ENCODE measurements at places on chromosomes 6 and 20.

DNA sequence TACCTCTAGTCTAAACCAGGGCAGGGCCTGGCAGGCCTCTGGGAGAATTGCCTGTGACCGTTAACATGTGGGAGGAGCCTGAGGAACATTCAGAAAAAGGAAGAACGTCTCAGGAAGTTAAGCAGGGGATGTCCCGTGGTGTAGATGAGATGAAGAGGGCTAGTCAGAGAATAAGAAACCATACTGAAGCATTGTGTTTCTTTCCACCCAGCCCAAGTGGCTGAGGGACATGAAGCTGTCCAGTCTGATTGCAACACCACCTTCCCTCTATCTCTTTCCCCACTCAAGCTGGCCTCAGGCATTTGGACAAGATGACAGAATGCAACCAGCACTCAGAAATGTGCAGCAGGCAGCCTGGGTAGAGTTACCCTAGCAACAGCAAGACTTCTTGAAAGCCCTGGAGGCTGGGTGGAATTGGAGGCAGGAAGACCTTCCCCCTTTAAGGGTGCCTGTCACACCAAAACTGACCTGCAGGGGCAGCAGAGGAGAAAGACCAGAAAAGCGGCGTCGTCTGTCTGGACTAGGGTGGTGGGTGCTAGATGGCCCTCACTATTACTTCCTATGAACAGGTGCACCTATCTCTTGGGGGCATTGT is 186.1 kb downstream of the UNC5CL start:
- DNase-seq, result peak; percentile 31

- DNase-seq, result no peak
These were observed 18.2 kb downstream of the PHACTR3 start for GRCh38 chr20:59622496-59622895.

- no peak for DNase-seq
These were observed 31.8 kb downstream of the RNF146 start for GRCh38 chr6:127298475-127298874.

DNA sequence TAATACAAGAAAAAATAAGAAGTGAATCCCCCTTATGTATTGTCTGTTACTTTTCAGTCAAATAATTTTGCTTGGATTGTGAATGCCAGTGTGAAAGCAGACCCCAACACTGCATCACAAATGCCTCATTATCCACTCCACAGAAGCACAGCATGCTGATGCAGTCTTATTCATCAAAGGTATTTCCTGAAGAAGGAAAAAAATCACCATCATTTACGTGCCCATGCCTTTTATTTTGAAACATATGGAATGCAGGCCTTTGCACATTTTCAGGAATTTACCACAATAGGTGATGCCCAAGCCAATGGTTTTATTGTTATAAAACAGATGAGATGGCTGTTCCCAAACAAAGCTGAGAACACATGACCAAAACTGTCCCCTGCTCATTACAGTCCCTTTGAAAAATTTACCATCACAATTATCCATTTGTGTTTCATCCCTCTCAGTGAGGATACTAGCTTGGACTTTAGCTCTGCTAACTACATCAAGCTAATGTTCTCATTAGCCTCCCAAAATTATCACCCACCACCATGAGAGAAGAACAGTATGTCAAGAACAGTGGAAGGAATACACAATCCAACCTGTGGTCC is 180.6 kb upstream of the HTR1E start:
- no peak for DNase-seq

GRCh38 chr6:154842833-154843232 is 109.6 kb downstream of the SCAF8 start:
- DNase-seq, result no peak

DNA sequence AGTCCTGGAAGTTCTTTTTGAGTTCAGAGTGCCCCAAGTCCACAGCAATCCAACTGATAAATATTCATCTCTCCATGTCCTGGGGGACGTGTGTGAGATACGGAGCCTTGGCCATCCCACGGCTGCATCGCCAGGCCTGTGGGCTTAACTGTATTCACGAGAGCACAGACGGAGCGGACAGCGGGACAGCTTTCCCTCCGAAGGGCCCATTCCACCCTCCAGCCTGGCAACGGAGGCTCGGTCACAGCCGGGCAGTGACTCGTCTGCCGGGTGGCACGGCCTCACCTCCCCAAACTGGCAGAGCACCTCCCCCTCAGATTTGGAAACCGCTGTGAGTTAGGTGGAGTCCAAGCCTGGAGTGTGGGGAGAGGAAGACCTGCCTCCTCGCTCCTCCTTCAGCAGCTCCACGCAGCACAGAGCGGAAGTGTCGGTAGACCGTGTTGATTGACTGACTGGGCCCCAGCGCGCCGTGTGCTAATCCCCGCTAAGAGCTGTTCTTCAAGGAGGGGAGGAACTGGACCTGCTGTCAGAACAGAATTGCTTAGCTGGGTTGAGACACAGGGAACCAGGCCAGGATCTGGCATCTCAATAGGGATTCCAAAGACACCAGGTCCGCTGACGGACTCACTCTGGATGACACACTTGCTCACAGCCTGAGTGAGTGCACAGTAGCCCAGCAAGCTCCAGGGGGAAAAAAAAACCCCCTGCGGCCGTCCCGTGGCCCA is 10.9 kb downstream of the FOXF2 start:
- no peak for DNase-seq

GRCh38 chr6:102853249-102853955 is 1459.9 kb downstream of the GRIK2 start:
- no peak for DNase-seq

DNA sequence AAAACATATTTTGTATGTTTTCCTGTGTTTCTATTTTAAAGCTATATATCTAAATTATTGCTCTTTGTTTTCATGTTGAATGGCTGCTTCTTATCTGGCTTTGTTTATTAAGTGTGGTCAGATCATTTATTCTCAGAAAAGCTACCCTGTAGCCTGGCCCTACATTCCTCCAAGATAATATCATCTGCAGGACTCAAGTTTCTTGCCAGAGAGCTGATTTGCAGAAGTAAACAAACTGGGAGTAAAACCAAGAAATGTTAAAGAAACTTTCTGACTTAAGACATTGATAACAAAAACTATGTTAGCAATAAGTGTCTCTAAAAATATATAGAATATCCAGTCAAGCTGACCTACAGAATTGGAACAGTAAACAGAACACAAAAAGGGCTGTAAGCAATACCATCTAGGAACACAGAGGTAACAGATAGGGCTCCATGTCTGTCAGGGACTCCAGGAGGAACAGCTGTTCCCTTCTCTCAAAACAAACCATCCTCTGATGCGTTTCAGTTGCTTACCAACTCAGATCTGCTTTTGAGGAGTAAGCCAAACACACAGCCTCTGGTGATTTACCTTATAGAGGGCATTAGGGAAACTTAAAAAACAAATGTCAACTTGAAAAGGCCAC is 17.5 kb upstream of the CEP85L start:
- DNase-seq, result no peak

DNA sequence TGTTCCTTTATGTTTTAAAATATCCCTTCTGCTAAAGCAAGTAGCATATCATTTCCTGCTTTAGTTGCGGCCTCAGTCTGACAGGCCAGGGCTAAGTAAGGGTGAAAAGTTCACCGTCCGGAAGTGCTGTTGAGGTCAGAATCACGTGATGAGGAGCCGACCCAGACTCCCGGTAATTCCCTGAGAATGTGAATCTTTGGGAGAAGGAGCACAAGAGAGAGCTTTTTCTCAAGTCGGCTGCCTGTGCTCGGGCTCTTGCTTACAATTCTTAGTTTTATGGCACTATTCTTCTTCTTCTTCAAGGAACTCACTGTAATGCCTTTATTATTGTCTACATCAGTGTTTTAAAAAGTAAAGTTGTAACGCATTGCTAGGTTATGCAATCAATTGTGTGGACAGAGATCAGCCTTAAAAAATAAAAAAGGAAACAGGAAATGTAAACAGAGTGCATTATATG is 309.3 kb downstream of the PRL start:
- no peak for DNase-seq

DNA sequence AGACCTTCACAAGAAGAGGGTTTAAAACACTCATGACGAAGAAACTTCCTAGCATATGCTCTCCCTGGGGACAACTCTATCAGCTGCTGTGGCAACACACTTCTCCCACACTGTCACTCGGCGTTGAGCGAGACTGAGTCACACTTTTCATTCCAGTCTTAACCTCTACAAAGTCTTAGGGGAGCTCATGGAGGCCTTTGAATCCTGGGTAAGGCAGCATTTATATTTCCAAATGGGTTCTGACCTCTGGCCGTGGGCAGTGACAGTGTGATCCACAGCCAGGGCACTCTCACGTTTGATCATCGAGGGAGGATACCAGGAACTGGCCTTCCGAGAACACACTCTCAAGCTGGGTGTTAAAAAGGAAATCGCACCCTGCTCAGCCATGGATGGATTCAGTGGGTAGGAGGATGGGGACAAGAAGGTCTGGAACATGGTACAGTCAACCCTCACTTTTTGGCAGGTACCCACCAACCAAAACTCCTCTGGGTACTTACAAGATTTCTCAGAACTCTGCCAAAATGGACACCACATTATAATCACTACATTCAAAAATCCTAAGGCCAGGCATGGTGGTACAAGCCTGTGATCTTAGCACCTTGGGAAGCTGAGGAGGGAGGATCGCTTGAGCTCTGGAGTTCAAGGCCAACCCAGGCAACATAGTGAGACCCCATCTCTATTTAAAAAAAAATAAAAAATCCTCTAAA is 19.6 kb downstream of the RRBP1 start:
- DNase-seq, result no peak

GRCh38 chr6:156694679-156695078 is 82.5 kb upstream of the ARID1B start:
- DNase-seq, result no peak

DNA sequence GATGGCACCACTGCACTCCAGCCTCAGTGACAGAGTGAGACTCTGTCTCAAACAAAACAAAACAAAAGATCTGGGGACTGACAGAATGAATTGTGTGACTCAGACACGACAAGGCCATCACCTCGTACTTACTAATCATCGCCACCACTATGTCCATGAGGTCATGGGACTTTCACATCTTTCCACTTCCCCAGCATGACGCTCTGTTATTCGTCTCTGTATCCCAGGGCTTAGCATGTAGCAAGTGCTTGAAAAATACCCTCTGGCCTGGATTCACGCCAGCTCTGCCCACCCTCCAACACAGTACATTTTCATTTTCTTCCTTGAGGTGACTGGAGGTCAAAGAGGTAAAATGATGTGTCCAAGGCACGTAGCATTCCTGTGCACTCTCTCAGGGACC is 27.8 kb downstream of the FGD2 start:
- DNase-seq, result no peak

GRCh38 chr20:63708301-63709148 is 686 bp downstream of the ZGPAT start:
- no peak for DNase-seq

- DNase-seq, result no peak
These were observed at the start of gene TTBK1 for GRCh38 chr6:43242908-43243663. Gene TTBK1, plus strand, starts transcription at chr6:43243481. Its CDS starts 3,180 bp downstream, at chr6:43246661.

DNA sequence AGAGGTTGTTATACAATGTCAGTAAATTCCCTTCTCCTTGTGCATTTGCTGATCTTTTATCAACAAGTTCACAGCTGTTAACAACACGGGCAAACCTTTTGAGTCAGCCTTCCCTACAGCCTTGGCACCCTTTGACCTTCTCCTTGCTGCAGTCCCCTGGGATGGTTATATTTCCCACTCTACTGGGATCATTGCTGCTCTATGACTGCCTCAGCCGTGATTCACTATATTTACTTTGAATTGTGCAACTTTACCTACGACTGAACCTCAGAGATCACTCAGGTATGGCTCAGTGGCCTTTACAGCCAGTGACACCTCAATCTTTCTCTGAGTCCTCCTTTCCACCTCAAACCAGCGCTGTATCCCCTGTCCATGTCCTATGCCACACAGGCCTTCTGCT is 1293.3 kb downstream of the EPHA7 start:
- no peak for DNase-seq

DNA sequence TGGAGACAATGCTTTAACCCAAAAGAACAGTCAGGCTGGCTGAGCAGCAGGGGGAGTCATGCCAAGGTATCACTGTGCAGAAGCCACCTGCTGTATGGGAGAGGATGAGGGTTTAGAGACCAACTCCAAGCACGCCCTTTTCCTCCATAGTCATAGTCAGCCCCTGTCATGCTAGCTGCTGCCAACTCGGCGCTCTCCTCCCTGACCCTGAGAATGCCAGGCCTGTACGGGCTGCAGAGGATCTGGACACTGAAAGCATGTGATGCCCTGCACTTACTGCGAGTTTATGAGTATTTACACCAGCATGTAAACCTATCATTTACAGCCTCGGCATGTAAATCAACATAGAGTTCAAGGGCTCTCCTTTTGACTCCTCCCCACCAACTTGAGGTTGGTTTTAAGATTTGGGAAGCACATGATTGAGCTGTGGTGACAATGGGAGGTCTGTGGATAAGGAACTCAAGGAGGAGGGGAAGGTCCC is 11.7 kb upstream of the SCUBE3 start:
- no peak for DNase-seq

- DNase-seq, result no peak
These were observed 11.7 kb downstream of the PTPRK start for GRCh38 chr6:128508588-128509296.

DNA sequence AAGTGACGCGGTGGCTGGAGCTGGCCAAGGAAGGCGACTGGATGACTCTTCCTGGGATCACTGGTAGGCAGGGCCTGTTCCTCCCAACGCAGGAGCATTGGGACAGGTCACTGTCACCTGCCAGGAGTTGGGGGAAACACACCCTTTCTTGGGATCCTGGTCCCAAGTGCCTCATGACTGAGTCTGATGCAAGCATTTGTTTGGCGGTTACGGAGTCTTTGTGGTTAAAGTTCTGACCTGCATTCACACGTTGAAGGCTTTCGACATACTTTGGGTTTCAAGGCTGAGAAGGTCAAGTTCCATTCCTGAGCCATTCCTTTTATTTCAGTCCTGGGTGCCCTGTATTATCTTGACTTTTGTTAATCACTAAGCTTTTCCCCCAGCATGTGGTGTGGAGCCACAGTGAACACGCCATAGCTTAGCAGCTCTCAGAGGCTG is 6.0 kb downstream of the PNLDC1 start:
- no peak for DNase-seq

- no peak for DNase-seq
These were observed 199.0 kb upstream of the KCNG1 start for GRCh38 chr20:51221791-51222408.

GRCh38 chr6:12291839-12292604 is 1.9 kb downstream of the EDN1 start:
- no peak for DNase-seq
